ENCODE measurements at places on chromosomes 12 and 14.
A peak's percentile ranks its signal among the peaks of the same experiment; 100 is the strongest.

DNA sequence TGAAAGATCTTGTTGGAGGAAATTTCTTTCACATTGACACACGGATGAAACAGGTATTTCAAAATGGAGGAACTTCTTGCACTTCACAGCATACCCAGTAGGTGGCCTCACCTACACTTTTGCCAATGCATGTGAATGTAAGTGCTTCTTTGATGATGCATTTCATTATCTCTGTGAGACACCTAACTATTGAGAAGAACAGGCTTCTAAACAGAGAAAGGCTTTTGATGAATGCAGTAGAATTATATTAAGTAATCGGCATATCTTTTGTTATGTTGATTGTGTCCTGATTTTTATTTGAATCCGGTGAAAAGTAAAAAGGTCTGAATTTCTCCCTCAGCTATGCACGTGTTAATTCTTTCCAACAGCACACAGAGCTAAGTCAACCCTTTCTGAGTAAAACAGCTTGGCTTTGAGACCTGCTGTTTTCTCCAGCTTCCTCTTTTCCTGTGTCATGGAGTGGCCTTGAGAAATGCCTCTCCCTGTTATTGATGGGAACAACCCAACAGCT is 399.0 kb downstream of the NAV3 start:
- no peak for DNase-seq

GRCh38 chr12:13534645-13535398 is 338.3 kb downstream of the EMP1 start:
- DNase-seq = peak; percentile 87

- no peak for DNase-seq
Measured at GRCh38 chr14:82079553-82079952, 545.9 kb upstream of the SEL1L start.

DNA sequence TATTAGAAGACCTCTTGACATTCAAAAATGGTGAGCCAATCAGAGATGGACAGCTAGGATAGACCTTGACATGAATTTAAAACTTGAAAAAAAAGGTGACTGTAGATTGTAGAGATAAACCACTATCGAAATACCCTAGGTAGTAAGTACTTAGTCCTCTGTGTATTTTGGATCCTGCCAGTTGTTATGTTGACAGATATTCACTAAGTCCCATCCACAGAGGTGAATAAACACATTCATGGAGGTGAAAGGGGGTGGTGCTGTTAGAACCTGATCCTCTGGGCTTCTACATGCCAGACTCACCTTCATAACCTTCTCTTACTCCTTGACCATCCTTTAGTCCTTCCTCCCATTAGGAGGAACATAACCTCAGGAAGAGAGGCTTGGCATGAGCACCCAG is 72.3 kb downstream of the OTX2 start:
- DNase-seq = no peak

DNA sequence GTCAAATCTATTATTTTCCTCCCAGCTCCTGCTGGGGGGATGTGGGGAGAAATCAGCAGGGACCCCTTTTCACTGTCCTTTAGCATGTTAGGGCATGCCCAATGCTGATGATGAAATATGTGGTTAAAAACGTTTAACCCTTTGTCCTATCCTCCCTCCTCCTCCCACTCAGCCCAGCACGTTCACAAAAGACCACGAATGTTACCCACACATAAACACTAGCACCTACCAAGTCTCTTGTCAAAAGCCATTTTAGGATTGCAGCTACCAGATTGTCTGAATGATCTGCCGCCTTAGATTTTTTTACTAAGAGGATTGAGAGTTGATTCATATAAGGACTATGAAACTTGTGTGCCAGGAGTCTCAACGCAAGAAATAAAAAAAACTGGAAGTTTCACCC is 70.4 kb downstream of the TBK1 start:
- no peak for DNase-seq

DNA sequence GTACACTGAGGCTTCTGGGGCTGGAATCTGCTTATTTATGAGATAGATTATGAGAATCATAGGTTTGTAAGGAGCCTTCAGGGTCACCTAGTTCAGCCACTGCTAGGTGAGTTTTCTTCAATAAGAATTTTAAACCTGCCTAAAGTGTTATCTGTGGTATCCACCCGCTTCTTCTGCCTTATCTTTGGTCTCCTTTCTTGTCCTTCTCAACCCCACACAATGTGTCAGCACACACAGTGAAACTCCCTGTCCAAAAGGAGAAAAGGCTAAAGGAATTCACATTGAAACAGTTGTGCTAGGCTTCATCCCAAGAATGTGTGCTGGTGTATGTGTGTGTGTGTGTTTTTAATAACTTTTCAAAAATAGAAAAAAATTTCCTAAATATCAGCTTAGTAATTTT is 259.3 kb upstream of the BTG1 start:
- DNase-seq = no peak

- no peak for DNase-seq
Measured at GRCh38 chr14:101939646-101940170, 24.7 kb upstream of the DYNC1H1 start.

DNA sequence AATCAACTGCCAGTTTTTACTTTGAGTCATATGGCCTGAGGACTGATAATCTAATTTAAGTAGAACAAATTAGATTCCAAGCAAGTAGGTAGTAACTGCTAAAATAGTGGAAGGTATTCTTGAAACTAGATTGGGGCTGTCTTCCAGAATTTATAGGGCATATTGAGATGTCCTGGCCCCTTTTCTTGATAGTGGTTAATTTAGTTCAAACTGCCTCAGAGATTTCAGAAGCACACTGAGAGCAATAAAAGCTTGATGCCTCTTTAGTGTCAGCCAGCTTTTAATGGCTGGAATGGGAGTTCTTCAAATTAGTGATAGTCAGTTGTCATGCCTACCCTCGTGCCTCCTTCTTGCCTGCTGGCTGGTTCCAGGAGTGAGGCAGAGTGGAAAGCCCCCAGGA is 120.5 kb downstream of the AKAP6 start:
- no peak for DNase-seq

DNA sequence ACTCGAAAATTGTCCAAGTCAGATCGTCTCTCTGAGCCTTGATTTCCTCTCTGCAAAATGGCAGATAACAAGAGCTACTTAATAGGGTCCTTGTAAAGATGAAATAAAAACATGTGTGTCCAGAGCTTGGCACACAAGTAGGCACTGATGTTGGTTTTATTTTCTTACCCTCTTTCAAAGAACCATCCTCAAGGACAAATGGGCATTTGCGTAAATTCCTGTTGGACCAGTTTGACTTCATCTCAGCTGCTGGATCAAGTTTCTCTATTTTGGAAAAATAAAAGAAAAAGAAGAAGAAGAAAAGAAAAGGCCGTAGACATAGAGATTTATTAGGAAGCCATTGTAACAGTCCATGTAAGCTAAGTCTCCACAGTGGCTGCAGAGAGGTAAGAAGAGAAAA is 47.2 kb downstream of the MAP1LC3B2 start:
- no peak for DNase-seq

DNA sequence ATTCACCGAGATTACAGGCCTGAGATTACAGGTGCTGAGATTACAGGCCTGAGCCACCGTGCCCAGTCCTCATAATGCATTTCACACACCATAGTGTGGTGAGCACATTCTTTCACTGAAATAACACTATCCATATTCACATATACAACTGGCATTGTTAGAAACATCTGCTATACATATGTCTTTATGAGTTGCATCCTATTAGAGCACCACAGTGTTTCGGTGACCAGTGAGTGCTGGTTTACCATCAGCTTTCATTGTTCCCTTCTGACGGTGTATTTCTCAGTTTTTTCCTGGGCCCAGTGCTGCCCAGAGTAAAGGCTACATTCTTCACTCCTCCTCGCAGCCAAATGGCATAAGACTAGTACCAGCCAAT is 96.2 kb upstream of the FGD4 start:
- no peak for DNase-seq

GRCh38 chr12:73769337-73769736 is 768.3 kb upstream of the ATXN7L3B start:
- no peak for DNase-seq

DNA sequence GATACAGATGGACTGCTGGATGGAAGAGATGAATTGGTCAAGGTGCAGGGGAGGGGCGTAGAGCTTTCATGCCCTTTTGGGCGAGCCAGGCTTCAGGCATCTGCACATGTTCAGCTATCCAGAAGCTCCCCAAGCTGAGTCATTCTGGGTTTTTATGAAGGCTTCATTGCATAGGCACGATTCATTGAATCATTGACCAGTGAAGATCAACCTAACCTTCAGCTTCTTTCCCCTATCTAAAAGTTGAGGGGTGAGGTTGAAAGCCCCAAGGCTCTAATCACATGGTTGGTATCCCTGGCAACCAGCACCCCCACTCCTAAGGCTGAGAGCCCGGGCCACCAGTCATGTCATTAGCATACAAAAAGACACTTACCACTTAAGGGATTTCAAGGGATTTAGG is 36.3 kb downstream of the RPS29 start:
- no peak for DNase-seq

GRCh38 chr14:65392296-65392695 is 20.2 kb upstream of the FUT8 start:
- no peak for DNase-seq

DNA sequence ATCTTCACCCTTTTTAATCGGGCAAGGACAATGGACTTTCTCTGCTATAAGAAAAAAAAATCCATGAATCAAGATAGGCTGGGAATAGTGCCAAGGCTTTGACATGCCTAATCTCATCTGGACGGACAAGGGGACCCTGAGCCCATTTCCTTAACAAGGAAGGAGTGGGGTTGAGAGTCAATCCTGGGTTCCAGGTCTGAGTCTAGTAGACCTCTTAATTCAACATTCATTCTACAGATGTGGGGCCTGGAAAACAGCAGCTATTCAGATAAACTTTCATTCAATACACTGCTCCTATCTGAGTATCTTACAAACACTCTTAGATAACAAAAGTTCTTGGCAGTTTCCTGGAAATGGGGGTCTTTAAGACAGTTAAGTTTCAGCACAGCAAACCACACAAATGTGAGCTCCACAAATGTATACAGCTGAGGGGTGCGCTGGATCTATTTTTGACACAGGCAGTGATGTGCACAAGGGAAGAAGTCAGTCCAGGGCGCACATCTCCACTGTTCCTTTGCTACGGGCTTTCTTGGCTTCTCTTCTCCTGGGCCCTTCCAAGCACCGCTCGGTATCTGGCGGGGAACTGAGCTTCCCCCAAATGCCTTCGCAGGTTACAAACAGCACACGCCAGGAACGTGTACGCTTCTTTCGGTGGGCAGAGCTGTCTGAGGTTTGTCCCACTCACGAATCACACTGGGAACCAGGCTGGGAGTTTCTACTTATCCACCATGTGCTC is 82.2 kb upstream of the GPR68 start:
- no peak for DNase-seq

GRCh38 chr14:39890026-39890425 is 457.8 kb upstream of the FBXO33 start:
- no peak for DNase-seq

DNA sequence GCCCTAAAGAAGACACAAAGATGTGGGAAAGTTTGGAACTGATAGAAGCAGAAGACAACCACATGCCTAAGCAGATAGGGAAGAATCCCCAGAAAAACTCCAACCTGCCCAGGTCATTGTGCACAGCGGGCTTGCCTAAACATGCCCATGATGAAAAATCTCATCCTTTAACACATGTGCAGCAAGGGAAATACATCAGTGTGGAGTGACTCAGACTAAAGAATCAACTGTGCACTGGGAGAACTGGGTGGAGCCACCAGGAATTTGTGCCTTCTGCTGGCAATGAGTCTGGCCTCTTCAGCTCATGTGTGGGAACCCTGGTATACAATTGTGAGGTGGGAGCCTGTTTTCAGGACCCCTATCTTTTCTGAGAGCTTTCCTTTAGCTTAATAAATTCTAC is 398.5 kb downstream of the FSCB start:
- no peak for DNase-seq
